Motor neuron (in vitro differentiated cells): ENCODE measurements at places on chromosomes 2 and 18. TPM values are rescaled to one million over a fixed set of nuclear protein-coding genes. Genes with fewer than 3 reads are reported as not detected.

GRCh38 chr2:227395556-227395955, 7.8 kb upstream of the SCYGR1 start:
- ATAC-seq = peak; percentile 46

GRCh38 chr2:169069341-169069740, at the start of gene DHRS9:
DHRS9 (plus strand) TSS chr2:169069563; CDS start chr2:169081582, 12,019 bp downstream.
- no peak for ATAC-seq

Gene HOXD3
- 9.1 and 13.9 TPM in 2 replicates for total RNA-seq

- ATAC-seq = no peak
Measured at GRCh38 chr2:229393926-229394325, 122.8 kb upstream of the PID1 start.

DNA sequence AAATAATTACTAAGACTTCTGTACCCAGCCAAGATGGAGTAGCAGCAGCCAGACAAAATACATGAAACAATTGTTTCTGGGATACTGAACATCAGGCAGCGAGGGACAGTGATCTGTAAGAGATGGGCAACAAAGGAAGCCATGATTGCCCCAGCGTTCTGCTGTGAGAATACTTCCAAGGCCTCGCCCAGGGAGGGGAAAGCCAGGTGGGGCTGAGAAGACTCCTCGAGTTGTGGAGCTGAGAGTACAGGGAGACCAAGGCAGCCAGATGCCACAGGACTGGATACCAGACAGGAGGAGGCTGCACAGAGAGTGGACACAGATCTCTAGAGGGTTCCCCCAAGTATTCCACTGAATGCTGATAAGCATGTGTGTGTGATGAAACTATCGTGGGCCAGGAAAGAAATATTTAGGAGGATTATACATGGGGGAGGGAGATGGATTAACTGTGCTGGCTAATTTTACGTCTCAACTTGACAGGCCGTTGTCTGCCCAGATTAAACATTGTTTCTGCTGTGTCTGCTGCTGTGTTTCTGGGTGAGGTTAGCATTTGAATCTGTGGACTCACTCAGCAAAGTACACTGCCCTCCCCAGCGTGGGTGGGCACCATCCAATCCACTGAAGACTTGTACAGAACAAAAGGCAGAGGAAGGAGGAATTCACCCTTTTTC, 10.2 kb upstream of the LIMS2 start:
- ATAC-seq = no peak

Gene AP1S3
- 2.1 and 2.5 TPM in 2 replicates for total RNA-seq

Gene RAB17
- 0.33 and 0.38 TPM in 2 replicates for total RNA-seq

DNA sequence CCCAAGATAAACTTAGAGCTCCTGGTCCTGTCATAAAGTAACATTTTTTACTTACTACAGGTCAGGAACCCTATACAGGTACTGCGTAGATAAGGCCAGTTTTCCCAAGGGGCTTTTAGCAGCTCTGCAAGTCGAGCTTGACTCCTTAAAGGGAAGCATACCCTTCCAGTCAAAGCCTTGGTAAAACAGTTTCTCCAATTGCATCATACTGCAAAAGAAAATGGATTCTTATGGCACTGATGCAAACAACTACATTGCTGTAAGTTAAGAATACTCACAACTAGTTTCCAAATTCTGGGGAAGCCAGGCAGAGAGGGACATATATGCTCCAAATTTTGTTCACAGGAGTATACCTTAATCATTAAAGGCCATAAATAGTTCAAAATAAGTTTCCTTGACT, 31.0 kb downstream of the MYO3B start:
- no peak for ATAC-seq

Gene LOXHD1
- 0.25 and 0.27 TPM in 2 replicates for total RNA-seq

Gene COL4A3
- total RNA-seq = 1.3 and 1.9 TPM in 2 replicates

Gene DOK6
- 4.8 and 11.9 TPM in 2 replicates for total RNA-seq

Gene ITGB6
- 0.18 and 0.31 TPM in 2 replicates for total RNA-seq

GRCh38 chr18:27253571-27253970, 68.5 kb upstream of the CHST9 start:
- no peak for ATAC-seq

Gene FBXO48
- total RNA-seq = 0.70 and 0.71 TPM in 2 replicates

Gene MAP3K20
- 21.4 and 21.5 TPM in 2 replicates for total RNA-seq

- ATAC-seq = no peak
Measured at GRCh38 chr18:45764000-45764686, 40.2 kb downstream of the SLC14A1 start.

DNA sequence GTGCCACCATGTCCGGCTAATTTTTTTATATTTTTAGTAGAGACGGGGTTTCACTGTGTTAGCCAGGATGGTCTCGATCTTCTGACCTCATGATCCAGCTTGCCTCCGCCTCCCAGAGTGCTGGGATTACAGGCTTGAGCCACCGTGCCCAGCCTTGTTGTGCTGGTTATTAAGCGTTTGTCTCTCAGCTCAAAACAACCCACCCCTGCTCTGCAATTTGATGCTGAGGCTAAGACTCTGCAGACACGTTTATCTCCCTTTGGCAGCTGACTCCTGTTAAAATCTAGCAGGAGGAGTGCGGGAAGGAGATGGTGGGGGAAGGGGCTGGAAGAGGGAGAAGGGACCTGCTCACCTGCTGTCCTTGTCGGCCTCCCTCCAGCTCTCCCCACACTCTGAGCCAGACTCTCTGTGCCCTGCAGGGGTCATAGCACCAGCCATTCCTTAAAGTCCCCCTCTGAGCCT, 29.9 kb upstream of the IMPA2 start:
- ATAC-seq = no peak

Gene CHRNG
- total RNA-seq = 0.75 and 1.3 TPM in 2 replicates

GRCh38 chr2:173990970-173991819, 26.0 kb upstream of the SP3 start:
- peak; percentile 80 for ATAC-seq

Gene CDKL4
- 3.0 and 3.1 TPM in 2 replicates for total RNA-seq

GRCh38 chr18:74731097-74731496, 133.4 kb downstream of the ZNF407 start:
- no peak for ATAC-seq

DNA sequence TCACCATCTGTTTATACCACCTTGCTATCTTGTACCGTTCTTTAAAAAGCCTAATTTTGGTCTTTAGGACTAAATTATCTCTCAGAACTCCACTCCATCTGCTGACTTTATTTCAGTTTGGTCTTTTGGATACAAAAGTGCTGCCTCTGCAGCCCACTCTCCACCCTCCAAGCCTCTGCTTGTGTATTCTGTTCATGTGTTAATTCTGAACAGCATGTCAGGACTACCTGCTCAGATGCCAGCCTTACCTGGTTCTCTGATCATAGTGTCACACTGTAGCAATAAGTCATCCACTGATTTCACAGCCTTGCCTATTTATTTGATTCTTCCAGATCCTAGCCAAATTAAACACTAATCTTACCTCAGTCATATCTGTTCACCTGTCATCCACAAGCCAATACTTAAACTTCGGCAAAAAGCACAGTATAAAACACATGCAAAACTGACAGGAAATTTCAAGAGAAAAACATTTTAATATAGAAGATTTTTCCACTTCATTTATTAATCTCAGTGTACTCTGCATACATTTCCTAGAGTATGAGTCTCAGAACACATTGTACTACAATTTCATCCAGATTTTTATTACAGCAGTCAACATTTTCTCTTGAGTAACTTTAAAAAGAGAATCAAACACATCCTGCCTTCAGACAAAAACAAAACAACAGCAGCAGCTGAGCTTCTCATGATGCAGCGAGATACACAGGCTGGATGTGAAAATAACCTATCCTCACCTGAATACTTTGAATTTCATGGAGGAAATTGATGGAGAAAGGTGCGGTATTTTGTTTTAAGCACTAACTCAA, 64.9 kb downstream of the PPP1R1C start:
- no peak for ATAC-seq

Gene THSD7B
- total RNA-seq = 0.05 and 0.36 TPM in 2 replicates

DNA sequence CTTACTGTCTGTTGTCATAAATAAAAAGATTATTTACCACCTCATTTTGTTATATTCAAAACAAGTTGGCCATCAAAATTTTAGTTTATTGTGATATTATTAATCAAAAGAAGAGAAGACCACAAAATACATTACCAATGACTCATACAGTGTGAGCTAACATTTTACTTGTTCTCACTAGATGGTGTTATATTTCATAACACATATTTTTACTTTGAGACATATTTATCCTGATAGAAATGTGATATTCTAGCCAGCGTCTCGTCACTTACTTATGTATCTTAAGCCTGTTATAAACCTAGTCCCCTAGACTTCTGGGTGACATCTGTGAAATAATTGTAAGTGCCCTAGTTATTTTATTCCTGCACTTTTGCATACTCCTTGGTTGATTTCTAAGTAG, 263.2 kb downstream of the CDH7 start:
- no peak for ATAC-seq

GRCh38 chr2:122390406-122390805, 635.0 kb downstream of the TSN start:
- ATAC-seq = no peak

DNA sequence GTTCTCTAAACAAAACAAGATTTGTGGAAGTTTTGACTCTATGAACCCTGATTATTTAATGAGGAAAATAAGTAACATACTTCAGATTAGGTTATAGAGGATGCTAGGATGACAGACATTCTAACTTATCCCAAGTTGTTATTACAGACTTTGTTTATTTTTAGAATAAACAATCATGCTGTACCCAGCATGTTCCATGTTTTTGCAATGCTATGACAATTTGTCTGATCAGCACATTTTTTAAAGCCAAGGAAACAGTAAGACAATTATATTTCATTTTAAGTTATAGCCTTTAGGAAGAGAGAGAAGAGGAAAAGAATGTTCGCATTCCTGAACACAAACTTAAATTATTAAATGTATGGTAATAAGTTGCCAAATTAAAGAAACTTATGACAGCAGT, 119.8 kb downstream of the KYNU start:
- ATAC-seq = no peak

- no peak for ATAC-seq
Measured at GRCh38 chr2:133486771-133487191, 81.5 kb downstream of the NCKAP5 start.

DNA sequence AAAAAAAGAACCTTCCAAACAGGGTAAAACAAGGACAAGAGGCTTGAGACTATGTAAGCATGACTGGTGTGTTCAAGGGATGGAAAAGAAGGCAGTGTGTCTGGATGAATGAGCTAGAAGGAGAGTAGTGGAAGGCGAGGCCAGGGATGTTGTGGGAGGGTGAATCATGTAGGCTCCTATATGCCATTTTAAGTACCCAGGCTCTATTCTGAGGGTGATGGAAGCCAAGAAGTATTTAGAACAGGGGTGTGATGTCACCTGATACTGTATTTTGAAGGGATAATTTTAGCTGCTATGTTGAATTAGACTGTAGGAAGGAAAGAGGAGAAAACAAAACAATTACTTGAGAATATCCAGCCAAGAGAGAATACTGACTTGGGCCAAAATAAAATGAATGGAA, 524.7 kb upstream of the CRIM1 start:
- ATAC-seq = no peak

- no peak for ATAC-seq
Measured at GRCh38 chr2:212494418-212495020, 44.1 kb downstream of the ERBB4 start.

DNA sequence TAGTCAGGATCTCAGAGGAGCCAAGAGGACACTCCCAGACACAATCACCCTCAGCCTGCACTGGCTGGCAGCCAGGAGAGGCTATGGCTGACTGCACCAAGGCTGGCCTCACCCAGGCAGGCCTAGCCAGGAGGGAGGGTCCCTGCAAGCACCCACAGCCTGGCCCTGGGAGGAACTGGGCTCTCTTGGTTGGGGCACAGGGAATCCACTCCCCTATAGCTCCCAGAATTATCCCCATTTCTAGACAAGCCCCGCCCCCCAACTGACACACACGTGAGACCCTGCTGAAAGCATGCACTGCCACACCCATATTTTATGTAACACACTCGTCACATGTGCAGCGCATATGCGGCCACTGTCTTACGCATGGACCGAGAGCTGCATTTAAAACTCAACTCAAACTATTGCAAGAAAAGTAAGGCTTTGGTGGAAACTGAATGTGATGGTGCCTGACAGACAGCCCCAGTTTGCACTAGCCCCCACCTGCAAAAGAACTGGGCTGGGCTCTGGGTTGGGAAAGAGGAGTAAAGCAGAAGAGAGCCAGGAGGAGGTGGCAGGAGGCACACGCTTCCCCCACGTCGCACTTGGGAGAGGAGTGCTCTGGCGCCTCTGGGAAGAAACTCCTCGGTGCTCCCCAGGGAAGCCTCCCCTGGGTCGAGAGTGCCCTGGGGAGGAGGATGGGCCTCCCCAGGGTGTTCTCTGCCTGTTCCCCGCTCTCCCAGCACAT, 28.9 kb upstream of the ARHGEF4 start:
- ATAC-seq = peak; percentile 94

DNA sequence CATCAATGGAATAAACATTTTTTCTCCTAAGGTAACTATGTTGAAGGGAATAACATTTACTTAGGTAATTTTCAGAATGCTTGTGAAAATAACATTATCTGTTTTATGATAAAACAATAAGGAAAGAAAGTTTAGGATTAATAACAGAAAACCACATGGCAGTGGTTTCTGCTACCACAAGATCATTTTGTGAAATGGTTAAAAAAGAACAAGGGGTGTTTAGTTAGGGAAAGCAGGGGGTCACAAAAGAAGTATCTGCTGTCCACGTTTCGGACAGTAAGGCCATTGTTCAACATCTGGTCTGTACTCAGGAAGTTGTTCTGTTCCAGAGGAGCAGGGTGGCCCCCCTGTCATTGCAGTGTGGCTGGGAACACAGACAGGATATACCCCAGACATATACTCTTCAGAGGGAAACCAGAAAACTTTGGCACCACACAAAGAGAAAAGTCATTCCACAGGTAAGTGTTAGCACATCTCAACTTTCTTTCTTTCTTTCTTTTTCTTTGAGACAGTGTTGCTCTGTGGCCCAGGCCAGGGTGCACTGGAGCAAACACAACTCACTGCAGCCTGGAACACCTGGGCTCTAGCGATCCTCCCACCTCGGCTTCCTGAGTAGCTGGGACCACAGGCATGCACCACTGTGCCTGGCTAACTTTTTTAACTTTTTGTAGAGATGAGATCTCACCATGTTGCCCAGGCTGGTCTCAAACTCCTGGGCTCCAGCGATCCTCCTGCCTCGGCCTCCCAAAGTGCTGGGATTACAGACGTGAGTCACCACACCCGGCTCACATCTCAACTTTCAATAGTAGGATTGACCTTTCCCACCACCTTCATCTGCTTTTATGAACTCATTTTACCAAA, 14.8 kb upstream of the ARL5A start:
- ATAC-seq = no peak

GRCh38 chr2:239912171-239912937, 112.8 kb downstream of the NDUFA10 start:
- ATAC-seq = no peak

DNA sequence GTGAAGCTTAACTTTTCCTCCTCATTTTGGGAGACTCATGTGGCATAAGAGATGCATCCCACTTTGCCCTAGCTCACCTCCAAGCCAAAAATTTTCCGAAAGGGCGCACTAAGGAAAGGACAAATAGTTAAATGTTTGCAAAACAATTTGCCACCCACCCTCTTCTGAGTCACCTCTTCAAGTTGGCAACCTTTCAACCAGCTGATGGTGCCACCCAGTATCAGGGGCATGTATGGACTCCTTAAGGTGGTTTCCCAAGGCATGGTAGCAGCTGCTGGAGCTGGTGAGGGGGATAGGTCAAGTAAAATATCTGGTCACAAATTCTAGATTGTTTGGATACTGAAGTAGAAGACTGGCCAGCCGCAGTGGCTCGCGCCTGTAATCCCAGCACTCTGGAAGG, 17.2 kb upstream of the ITGAV start:
- no peak for ATAC-seq
